ENCODE measurements at places on chromosomes 5 and 9.

GRCh38 chr5:173826086-173826427 is 62.1 kb upstream of the CPEB4 start:
- DNase-seq, result no peak

DNA sequence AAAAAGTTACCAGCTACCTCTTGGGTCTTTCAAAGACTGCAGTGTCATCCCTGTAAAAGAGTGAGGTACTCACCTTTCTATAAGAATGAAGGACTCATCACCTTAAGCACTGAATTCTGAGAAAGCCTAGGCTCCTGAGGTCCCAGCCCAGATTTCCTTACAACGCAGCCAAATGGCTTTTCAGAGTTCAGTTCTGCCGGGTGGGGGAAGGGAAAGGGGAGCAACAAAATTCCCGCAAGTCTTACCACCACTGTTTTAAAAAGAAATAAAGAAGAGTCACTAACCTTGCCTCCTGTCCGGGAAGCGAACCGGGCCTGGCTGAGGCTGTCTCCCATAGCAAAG is 373 bp downstream of the ADAMTS12 start:
- no peak for DNase-seq

DNA sequence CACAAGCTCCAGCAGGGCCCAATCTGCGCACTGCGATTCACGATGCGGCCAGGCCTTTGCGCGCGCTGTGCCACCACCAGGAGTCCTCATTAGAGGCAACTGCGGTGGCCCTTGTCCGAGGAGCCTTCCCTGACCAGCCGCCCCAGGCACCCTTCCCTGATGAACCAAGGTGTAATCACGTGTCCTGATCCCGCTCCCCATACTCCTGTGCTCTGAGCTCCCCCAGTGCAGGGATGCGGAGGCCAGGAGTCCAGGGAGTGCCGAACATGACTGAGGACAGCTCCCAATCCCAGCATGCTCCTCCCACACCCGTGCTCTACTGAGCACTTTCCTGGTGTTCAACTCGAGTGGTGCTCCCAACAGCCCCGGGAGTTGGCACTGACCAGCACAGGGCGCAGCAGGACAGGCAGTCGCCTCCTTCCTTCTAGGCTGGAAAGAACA is 134.8 kb downstream of the ZNF354C start:
- no peak for DNase-seq

- DNase-seq, result no peak
Measured at GRCh38 chr5:172973931-172974330, 9.6 kb upstream of the ATP6V0E1 start.

GRCh38 chr5:115414406-115415142 is 118.1 kb upstream of the CCDC112 start:
- DNase-seq, result no peak

DNA sequence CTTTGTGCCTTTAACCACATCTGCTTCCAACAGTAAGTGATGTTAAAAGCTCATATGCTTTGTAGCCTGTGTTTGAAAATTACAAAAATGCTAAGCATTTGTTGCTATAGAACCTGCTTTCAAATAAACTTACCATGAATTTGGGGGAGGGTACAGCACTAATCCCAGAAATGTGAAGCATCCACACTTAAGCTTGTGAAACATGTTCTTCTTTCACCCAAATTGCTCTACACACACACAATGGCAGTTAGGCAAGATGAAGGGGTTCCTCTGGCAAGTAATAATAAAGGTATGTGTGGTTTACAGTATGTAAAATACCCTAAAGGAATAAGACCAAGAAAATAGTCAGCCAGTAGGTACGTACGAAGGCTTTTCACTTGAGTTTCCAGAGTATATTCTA is 165.6 kb downstream of the SMARCA2 start:
- no peak for DNase-seq

- DNase-seq, result no peak
Measured at GRCh38 chr9:100637787-100638186, 59.9 kb downstream of the CAVIN4 start.

GRCh38 chr9:115845648-115846312 is 307.8 kb upstream of the PAPPA start:
- DNase-seq, result no peak

DNA sequence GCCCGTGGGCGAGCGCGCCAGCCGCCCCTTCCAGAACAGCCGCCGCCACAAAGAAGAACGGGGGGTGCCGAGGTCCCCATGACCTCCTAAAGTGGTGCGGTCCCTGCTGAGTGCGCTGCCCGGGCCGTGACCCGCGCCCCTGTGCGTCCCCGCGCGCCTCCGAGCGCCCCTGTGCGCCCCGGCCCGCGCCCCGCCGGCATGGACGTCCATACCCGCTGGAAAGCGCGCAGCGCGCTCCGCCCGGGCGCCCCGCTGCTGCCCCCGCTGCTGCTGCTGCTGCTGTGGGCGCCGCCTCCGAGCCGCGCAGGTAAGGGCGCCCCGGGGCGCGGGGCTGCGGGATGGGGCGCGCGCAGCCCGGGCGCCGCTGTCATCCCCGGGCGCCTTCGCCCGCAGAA is 384 bp downstream of the COL5A1 start:
- no peak for DNase-seq

DNA sequence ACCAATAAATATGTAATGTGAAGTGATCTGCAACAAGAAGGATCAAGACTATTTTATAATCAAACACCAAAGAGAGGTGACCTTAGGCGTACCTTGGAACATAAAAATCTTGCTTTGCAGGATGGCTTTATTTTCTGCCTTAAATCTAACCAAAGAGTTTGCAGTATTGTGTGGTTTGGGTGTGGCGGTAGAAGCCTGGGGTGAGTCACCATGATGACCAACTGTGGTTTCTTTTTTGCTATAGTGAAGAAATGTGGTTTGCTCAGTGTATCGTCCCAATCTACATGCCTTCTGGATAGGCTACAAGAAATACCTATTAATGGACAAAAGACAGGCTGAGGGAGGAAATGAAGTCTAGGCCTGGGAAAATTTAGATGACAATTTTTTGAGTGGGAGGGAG is 5.1 kb upstream of the CAST start:
- DNase-seq, result no peak

DNA sequence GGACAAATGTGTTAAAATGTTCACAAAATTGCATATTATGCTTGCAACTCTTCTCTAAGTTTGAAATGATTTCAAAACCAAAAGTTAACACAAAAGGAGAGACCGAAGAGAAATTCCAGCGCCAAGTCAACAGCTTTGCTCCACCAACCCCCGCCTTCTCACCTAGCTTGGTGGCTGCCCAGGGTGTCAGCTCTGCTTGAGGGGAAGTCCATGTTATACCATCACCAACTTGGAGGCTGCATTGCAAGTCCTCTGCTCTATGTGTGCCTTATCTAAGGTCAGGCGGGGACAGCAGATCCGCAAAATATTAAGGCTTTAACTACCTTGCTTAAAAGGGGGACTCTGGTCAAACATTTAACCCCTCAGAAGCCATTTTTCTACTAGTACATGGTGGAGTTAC is 14.6 kb downstream of the CCNJL start:
- no peak for DNase-seq

DNA sequence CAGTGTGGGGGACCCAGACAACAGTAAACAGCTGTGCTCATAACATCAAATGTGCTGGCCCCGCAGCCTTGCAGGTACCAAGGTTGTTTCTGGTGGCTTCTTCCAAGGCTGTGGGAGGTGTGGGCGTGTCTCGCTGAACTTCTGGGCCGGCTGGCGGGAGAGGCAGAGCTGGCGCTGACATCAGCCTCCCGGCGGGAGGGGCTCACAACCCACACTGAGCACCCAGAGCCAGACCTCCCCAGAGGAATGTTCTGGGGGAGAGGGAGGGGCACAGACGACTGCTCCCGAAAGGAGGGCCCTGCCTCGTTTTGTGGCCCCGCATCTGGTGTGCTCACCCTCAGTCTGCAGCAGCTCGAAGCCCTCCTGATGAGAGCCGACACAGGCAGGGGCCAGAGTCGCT is 6.9 kb upstream of the SLC12A7 start:
- DNase-seq, result no peak

DNA sequence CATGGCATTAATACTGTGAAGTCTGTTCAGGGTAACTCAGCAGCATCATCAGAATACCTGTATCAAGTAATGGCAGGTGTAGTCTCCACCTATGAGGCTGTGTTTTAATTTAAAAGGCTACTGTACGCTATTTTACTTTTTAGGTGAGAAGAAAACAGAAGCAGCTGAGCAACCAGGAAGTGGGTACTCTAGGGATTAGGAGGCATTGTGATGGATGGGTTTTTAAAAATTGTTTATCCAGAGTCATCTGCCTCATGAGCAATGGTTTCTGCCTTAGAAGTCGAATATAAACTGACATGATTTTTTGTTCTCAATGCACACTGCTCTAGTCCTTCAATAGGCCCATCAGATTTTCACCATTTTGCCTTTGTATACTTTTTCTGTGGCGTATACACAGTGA is 42.6 kb downstream of the PSIP1 start:
- no peak for DNase-seq

DNA sequence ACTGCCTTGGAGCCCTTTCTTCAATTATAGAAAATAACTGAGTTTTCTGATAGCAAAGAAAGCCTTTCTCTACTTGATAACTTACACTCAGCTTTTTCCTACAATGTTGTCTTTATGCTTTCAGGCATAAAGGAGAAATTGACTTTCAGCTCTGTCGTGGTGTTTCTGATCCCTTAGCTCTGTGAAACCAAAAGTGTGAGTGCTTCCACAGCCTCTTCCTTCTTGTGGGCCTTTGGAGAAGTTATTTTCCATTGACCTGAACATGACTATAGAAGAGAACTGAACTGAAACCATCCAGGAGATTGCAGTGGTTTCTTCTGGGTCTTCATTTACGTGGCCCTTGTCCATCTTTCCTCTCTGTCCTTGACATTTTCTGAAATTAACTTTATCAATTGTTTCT is 59.5 kb upstream of the EQTN start:
- no peak for DNase-seq

DNA sequence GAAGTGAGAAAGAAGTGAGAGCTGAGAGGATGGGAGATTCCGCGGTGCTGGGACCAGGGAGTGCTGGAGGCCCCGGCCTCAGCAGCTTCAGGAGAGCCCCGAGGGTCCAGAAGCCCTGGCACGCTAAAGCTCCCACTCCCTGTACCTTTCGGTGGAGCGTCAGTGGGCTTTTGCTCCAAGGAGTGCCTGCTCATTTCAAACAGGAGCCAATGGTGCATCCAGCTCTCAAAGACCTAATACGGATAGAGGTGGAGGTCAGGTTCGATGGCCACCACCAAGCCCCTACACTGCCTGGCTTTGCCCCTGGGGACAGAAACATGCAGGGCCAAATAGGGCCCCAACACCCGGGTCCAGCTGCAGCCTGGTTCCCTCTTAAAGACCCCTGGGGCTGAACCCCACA is 8.2 kb downstream of the CD74 start:
- DNase-seq, result no peak

GRCh38 chr5:72608926-72609325 is 101.7 kb upstream of the ZNF366 start:
- no peak for DNase-seq

- DNase-seq, result no peak
Measured at GRCh38 chr5:56450766-56451165, 217.6 kb upstream of the ANKRD55 start.

- no peak for DNase-seq
Measured at GRCh38 chr5:124403281-124403680, 343.2 kb downstream of the ZNF608 start.

- DNase-seq, result no peak
Measured at GRCh38 chr9:126805554-126806262, 868 bp downstream of the ZBTB43 start.

DNA sequence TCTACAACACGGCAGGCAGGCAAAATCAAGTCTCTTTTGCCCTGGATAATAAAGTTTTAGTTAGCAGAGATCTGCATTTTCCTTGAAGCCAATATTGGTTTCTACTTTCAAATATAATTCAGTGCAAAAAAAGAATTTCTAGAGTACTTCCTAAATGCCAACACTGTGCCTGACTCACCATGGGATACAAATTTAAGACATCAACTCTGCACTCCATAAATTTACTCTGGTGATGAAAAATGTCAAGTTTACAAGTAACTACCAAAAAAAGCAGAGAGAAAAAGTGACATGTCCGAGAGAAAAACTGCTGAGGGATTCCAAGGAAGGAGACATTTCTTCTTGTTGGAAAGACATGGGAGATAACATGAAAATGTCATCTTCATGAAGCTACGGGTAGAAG is 119.7 kb downstream of the RAPGEF6 start:
- DNase-seq, result no peak

- DNase-seq, result no peak
Measured at GRCh38 chr5:19605846-19606407, 382.1 kb downstream of the CDH18 start.

GRCh38 chr5:148807851-148808250 is 18.6 kb upstream of the ADRB2 start:
- DNase-seq, result no peak

GRCh38 chr5:109837231-109837861 is 147.6 kb downstream of the MAN2A1 start:
- peak; percentile 32 for DNase-seq

DNA sequence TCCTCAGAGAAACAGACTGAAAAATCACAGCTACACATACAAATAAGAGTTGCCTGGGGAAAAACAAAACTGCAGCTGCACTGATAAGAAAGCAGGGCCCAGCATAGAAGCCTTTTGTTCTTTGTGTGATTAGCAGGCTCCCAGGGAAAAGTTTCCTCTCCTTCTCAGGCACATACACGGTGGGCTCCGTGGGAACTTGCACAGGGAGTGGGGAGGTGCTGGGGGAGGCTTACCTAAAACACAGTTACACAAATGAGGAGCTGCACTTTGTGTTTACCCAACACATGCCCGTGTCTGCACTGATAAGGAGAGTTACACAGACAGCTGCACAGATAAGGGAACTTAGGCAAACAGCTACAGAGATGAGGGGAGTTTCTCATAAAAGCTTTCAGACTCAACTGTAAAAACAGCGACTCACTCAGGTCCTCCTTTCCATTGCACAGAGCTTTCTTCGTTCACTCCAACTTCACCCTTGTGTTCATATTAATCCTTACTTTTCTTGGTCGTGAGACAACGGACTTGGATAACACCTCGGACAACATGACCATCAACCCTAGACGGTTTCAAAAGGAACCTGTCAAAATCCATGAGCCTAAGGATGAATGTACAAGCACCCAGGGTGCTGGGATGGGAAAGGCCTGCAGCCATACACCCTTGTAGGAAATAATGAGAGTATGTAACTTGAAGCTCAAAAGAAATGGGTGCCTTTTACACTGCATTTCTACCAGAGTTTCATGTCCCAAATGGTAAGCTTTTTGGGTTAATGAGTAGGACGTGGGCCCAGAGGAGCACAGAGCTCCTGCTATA is 50.8 kb downstream of the SERINC5 start:
- no peak for DNase-seq

DNA sequence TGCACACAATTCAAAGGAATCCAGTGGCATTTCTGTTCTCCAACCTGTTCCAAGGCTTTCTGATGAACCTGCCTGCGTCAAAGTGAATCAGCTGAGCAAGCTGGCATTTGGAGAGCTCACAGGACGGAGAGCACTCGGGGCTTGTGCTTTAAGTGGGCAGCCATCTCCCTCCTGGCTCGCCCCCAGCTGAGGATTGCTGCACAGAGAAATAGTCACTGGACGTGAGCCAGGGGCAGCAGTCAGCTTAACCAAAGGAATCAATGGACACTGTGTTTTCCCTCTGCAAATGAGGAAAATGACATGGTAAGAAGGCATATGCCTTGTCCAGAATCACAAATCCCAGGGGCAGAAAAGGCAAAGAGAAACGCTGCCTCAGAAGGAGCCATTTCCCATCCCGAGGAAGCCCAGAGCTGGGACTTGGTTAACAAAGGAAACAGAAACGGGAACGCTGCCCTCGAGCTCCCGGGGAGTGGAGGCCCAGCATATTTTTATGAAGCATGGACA is 299.4 kb downstream of the ZSWIM6 start:
- DNase-seq, result no peak

GRCh38 chr5:180830253-180831138 is 27.9 kb upstream of the MGAT1 start:
- DNase-seq, result no peak

- peak; percentile 70 for DNase-seq
Measured at GRCh38 chr9:136564379-136564988, 18.6 kb upstream of the NOTCH1 start.
